ENCODE measurements at places on chromosomes 5 and 9.

DNA sequence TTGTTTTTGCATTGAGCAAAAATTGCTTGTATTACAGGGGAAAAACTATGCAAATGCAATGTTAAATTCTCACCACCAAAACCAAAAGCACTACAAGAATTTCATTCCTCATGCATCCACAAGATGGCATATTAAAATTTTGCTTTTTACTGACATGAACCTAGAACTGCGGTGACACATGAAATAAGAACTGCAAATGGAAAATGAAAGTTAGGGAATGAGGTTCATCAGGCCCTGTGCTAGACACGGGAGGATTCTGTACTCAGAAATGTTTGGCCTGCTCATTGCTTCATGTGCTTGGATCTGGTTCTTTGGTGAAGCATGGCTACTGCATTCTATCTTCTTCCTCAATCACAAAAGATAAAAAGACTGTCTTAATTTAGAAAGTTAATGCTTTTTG lies 9.1 kb upstream of the RFK start:
- no peak for DNase-seq

- DNase-seq: no peak
Measured at GRCh38 chr5:72691751-72692150, 124.7 kb upstream of the TNPO1 start.

DNA sequence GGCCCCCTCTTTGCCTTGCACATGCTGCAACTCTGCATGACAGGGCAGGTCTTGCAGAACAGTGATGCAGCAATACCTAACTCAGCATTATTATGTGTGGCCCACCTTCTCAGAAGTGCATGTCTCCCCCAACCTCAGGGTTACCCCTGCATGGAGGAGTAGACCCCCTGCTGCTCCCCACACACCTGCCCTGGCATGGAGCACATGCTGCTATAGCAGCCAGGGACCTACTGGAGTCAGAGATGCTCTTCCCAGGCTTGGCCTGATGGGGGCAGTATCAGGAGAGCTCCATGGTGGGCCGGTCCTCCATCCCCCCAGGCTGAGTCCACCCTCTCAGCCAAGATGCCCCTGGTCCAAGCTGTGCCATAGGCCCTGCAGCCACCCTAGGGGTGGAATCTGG lies 13.2 kb upstream of the BOD1 start:
- DNase-seq: no peak

DNA sequence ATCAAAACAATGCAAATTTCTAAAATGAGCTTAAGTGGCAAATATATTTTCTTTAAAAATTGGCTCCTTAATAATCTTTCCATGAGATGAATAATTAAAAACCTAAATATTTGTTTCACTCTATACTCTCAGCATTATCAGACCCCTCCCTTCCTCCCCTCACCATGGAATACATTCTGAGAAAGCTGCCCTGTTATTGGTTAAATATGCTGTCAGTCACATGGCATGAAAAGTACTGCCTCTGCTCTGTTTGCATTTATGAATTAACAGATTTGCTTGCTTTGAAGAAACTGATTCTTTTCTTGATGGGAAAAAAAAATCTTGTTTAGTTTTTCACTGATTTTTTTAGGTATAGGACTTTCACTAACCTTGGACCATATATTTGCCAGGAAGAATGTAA lies 17.0 kb upstream of the RPS23 start:
- DNase-seq: no peak

GRCh38 chr9:107489144-107489673 lies 360 bp downstream of the KLF4 start:
- DNase-seq: no peak
